Midbrain (tissue), 1 donor: ENCODE measurements at places on chromosomes 1 and 21.

GRCh38 chr1:227949341-227949921, 1.7 kb upstream of the WNT9A start:
- DNase-seq = no peak

GRCh38 chr1:186050360-186050759, 316.2 kb downstream of the HMCN1 start:
- no peak for DNase-seq

GRCh38 chr1:143497374-143497747, 474.4 kb downstream of the FAM72C start:
- DNase-seq = no peak

DNA sequence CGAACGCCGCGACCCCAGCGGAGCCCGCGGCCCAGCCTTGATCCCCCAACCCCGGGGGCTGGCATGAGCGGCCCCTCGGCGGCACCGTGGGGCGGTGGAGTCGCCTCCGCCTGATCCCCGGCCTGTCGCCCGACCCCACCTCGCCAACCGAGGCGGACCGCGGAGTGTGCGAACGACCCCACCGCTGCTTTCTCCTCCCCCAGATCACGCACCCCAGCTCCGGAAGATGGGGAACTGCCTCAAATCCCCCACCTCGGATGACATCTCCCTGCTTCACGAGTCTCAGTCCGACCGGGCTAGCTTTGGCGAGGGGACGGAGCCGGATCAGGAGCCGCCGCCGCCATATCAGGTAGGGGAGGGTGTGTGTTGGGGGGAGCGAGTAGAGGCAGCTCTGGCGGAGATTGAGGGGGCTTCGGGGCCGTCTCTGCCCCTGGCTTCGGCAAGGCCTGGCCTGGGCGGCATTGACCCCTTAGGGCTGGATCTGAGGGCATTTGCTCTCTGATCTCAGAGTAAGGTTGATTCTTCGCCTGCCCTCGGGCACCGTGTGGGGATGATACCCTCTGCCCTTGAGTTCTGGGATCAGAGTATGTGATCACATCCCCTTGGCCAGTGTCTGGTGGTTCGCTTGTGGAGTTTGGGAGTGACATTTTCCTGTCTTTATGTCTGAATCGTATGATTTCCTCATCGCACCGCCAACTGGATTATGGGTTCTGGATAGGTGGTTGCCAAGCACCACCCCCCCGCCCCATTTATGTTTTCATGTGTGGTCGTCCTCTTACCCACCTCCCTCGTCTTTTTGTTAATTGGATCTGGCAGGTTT, 668 bp downstream of the RNF11 start:
- DNase-seq = peak; percentile 42

GRCh38 chr1:55224729-55225128, 9.6 kb upstream of the USP24 start:
- no peak for DNase-seq

DNA sequence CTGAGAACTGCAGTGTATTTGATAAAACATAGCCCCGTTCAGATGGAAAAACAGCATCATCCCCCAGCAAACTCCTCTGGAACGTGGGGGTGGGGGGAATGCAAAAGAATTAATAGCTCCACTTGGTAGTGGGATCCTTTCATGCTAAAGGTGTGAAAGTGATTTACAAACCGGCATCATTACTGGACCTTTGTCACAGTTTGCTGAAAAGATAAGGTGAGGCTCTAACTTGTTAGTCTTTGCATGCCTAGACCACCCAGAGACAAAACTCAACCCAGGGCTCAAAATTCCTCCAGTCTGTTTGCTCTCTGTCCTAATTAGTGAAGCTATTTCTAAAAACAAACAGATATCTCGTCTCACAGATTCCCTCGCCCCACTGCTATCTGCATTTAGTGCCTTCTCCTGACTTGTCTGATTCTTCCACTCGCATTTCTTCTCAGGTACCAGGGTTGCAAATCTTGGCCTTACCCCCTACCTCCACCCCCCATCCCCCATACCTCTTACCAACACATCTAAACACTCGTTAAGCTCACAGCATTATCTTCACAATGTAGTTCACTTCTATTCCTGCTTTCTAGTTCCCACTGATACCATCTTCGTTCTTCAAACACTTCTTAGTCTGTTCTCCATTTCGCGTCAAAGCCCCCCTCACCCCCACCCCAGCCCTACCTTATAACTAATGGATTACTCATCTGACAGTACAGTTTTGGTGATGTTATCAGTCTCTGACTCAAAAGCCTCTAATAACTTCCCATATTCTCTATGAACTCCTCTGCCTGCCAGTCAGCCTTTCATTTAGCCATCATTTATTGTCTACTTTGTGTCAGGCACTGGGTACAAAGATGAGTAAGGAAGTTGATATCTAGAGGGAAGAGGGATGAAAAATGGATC, 11.8 kb downstream of the IER5 start:
- DNase-seq = no peak

DNA sequence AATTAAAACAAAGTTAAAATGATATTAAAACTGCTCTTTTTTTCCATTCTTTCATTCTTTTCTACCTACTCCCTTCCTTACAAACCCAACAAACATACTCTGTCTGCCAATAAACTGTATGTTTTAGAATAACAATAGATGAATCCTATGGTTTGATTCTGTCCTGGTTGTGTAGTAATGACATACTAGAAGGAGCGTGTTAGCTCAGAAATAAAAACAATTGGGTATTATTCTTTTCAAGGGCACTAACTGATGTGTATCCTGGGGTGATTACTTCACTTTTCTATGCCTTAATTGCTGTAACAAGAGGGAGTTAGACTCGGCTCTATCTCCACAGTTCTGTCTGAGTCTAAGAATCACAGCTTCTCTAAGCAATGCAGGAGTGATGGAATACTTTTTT, 194.4 kb downstream of the GIPC2 start:
- DNase-seq = no peak

GRCh38 chr21:16007943-16008342, 278.2 kb downstream of the USP25 start:
- DNase-seq = no peak

DNA sequence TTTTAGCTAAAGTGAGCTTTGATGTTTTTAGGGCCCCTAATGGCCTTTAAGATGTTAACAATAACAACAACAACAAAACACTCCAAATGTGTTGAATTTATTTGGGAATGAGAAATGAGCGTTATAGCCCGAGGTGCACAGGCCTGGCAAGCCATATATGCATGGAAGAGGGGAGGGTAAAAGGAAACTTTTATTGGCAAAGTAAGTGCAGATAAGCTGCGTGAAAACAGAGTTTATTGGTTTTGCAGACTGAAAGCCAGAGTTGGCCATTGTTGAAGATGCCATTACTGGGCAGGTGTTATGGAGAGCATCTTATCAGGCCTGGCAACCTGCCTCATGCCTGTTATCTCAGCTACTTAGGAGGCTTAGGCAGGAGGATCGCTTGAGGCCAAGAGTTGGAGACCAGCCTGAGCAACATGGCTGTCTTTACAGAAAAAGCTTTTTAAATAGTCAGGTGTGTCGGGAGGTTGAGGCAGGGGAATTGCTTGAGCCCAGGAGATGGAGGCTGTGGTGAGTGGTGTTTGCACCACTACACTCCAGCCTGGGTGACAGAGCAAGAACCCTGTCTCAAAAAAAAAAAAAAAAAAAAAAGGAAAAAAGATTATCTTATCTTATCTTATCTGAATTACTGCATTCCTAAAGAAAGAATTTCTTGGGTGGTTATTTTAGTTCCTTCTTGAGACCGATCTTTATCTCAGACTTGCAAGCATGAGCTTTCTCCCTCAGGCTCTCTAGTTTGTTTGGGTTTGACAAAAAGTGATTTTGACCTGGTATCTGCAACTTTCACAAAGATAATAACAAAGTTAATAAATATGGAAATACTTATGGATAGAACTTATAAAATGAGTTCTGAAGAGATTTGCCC, 1.7 kb downstream of the PATJ start:
- no peak for DNase-seq

DNA sequence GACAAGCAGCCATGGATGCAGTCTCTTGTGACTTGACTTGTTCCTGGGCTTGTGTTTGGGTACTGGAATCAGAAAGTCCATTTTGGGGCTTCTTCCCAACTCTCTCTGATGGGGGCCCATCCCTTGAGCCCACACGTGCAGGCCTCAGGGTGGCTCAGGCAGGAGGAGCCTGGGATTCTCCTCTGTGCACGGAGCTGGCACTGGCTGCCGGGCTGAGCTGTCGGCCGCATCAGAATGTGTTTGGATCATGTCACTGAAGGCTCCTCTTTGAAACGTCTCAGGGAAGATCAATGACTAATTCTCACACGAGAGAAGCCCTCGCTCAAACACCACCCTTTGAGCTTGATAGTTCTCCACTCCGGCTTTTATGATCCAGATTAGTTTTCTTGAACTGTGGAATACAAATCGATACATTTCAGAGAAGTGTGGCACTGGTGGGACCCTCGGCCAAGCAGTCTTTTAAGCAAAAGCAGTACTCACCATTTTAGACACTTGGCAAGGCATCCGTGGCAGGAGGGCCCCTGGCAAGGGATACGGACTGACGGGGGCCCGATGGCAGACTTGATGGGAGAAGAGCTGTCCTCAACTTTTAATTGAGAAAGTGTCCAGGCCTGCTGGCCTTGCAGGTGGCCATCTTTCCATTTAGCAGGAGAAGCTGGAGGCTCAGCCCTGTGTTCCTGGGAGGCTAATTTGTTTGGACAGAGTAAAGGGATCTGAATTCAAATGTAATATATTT, 220.7 kb upstream of the C1orf174 start:
- DNase-seq = no peak

- no peak for DNase-seq
These were observed 1.8 kb upstream of the FNDC10 start for GRCh38 chr1:1601564-1602303.

GRCh38 chr1:65429806-65430205, 9.3 kb downstream of the LEPR start:
- no peak for DNase-seq

- DNase-seq = no peak
These were observed 4.8 kb upstream of the PCBP3 start for GRCh38 chr21:45638707-45639106.

DNA sequence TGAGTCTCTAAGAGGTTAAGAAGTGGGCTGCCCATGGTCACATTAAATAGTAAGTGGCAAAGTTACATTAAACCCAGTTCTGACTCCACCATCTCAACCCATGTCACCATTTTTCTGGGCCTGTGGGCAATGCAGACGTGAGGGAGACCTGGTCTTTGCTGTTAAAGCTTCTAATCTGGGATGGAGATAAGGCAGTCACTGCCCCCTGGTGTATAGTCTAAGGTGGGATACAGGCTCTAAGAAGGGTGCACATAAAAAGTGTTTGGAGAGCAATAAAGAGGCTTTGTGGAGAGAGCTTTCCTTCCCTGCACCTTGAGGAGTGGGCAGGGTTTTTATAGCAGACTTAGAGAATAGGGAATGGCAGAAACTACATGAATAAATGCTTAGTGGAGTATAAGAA, 141.3 kb downstream of the ROR1 start:
- no peak for DNase-seq

GRCh38 chr1:203131548-203132200, 4.1 kb downstream of the ADORA1 start:
- DNase-seq = no peak

DNA sequence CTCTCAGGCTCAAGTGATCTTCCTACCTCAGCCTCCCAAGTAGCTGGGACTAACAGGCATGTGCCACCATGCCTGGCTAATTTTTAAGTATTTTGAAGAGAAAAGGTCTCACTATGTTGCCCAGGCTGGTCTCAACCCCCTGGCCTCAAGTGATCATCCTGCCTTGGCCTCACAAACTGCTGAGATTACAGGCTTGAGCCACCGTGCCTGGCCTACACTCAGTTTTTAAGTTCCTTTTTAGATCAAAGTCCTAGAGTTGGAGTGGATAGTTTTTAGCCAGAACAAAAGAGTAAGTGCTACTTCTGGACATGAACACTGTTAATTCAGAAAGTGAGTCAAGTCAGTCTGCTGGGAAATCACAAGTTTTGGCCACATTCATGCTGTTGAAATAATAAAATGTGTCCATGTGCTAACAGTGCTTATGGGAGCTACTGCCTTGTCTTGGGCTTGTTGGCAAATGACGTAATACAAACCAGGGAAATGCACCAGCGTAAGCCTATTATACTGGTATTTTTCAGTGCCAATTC, 84.2 kb downstream of the NDUFS5 start:
- peak; percentile 12 for DNase-seq

DNA sequence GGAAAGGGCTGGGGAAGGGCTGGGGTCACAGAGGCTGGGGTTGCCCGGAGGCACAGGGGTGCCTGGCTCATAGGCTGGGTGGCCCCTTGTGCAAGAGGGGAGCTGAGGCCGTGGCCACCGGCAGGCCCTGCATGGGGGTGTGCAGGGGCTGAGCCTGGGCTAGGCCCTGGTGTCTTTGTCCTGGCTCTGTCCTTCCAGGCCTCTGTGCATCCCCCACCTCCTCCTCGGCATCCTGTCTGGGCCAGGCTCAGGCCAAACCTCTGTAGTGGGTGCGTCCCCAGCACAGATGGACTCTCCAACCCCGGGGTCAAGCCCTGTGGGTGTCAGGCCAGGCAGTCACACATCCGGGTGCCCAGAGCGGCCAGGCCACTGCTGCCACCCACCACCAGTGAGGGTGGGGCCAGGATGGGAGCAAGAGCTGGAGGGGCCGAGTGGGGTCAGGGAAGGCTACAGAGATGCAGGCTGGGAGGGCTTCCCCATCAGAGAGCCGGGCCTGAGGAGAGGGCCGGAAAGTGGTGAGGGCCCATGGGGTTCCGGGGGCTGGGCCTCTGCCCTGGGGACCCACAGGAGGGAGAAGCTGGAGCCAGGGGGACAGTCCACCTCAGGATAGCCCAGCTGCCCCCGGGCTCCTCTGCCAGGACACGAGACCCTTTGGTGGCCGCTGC, 19.4 kb downstream of the PANK4 start:
- no peak for DNase-seq
